ENCODE measurements at places on chromosomes 2 and 18.

DNA sequence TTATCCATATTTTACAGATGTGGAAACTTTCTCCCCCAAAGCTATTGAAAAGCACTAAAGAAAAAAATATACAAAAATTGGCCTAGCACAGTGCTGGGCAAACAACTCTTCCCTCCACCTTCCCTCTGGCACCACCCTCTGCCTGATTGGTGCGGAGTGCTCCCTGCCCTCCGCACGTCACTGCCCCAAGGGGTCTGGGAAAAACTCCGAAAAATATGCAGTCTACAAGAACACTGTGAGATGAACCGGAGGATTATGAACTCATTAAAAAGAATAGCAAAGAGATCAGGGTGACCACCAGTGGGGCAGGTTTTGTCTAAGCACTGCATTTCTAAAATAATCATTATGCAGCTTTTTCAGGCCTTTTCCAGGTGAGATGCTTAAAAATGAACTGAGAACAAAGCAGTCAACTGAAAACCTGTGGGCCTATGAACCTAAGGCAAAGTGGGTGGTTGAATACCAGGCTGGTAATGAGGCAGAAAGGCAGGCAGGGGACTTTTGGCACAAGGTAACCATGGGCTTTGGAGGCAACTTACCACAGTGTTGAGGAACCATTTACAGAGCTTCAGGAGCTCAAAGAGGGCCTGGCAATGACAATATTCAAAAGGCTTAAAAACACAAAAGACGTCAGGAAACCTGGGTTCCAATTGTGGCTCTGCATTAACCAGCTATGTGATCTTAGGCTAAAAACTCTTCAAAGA lies 57.5 kb downstream of the AAK1 start:
- no peak for DNase-seq

- DNase-seq, result no peak
Measured at GRCh38 chr18:58208207-58208932, 164.3 kb downstream of the NEDD4L start.

GRCh38 chr18:56402872-56403516 lies 235.4 kb downstream of the TXNL1 start:
- DNase-seq, result no peak

GRCh38 chr18:36316246-36316645 lies 18.7 kb downstream of the FHOD3 start:
- no peak for DNase-seq

- DNase-seq, result no peak
Measured at GRCh38 chr2:17057109-17058017, 391.7 kb upstream of the CYRIA start.

DNA sequence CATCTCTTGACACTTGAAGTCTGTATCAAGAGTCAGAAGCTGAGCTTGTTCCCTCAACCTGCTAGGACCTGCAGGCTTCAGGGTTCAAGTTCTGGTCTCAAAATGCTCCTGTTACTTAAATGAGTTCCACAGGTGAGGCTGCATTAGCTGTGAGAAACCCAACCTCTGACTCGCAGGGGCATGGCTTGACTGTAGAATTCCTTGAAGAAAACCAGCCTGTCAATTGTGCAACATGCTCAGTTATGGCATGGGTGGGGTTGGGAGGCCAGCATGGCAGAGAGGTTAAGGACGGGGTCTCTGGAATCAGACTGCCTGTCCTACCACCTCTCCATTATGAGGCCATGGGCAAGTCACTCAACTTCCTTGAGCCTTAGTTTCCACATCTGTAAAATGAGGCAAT lies 235.8 kb downstream of the EN1 start:
- DNase-seq, result no peak

DNA sequence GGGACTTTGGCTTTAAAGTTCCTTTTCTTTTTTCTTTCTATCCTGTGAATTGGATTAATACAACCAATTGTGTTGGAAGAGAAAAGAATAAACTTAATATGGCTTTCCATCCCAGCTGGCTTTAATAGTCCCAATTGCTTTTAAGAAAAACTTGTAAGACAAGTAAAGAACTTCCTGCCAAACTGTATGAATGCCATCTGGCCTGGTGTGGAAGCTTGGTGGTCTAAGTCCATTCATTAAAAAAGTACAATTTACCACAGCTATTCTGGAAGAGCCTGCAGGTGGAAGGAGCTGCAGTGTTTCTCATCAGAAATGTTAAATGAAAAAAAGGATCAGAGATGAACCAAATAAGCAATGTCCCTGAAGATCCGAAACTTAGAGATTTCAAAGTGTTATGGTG lies 103.9 kb downstream of the KLHL14 start:
- DNase-seq, result no peak

Data from breast epithelium (tissue), 4 donors.